ENCODE measurements at places on chromosomes 1 and 21.

GRCh38 chr1:239731082-239731748, 344.8 kb downstream of the CHRM3 start:
- DNase-seq: no peak

DNA sequence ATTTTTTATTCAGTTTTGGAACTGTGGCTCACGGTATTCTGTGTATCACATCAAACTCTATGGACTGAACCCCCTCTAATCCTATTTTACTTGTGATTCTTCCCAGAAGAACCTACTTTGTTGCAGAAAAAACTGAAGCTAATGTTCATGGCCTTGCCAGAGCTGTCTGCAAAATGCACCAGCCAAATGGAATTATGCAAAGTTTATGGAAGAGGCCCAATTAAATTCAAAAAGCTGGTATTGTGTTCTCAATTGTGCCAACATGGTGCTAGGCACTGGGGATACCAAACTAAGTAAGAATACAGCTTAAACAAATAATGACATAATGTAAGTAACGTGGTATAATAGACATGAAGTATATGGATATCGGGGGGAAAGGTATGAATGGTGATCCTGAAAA, 273.8 kb upstream of the DUSP10 start:
- no peak for DNase-seq

- DNase-seq: no peak
Observed at GRCh38 chr1:13661539-13661938, 38.4 kb upstream of the PRDM2 start.

- no peak for DNase-seq
Observed at GRCh38 chr1:92934395-92935378, 26.6 kb downstream of the DIPK1A start.

- DNase-seq: no peak
Observed at GRCh38 chr1:225941187-225941941, at the start of gene LEFTY2. Gene LEFTY2, minus strand, starts transcription at chr1:225941220. Its CDS starts 80 bp downstream, at chr1:225941140.

Measured in bone marrow (tissue), 2 donors.